ENCODE measurements at places on chromosomes 12 and 14. TPM values are rescaled to one million over a fixed set of nuclear protein-coding genes. Genes with fewer than 3 reads are reported as not detected.

DNA sequence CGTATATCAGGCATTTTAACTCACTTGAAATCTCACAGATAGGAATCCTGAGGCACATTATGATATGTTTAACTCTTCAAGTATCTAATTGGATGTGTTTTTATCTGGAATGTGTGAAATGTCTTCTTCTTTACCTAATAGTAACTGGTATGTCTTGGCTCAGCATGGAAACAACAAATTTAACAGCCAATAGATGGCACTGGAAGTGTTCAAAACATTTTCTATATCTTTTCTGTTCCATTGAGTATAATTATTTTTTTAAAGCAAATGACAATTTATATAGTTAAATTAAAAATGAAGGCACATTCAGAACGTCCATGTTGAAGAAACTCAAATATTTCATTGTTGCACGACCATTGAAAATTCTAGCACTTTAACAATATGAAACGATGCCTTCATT lies 164.6 kb upstream of the SLC16A7 start:
- no peak for DNase-seq
- H3K27ac ChIP-seq = no peak overlapping the region
- H3K4me1 ChIP-seq = no peaks in the 10 kb centered on the region
- H3K36me3 ChIP-seq = no peaks in the 10 kb centered on the region
- H3K27me3 ChIP-seq = peaks cover 6% of the 10 kb centered on the region
- no peak overlapping the region for H3K4me3 ChIP-seq

GRCh38 chr14:74856366-74856765 lies 19.6 kb downstream of the PROX2 start:
- no peak overlapping the region for H3K4me3 ChIP-seq
- H3K36me3 ChIP-seq = no peaks in the 10 kb centered on the region
- no peaks in the 10 kb centered on the region for H3K27me3 ChIP-seq
- H3K27ac ChIP-seq = no peak overlapping the region

- H3K4me1 ChIP-seq = peaks cover 1% of the 10 kb centered on the region
- no peaks in the 10 kb centered on the region for H3K36me3 ChIP-seq
- H3K4me3 ChIP-seq = no peak overlapping the region
- no peaks in the 10 kb centered on the region for H3K27me3 ChIP-seq
- no peak overlapping the region for H3K27ac ChIP-seq
These were observed 187.0 kb downstream of the ADGRD1 start for GRCh38 chr12:131140697-131141096.

DNA sequence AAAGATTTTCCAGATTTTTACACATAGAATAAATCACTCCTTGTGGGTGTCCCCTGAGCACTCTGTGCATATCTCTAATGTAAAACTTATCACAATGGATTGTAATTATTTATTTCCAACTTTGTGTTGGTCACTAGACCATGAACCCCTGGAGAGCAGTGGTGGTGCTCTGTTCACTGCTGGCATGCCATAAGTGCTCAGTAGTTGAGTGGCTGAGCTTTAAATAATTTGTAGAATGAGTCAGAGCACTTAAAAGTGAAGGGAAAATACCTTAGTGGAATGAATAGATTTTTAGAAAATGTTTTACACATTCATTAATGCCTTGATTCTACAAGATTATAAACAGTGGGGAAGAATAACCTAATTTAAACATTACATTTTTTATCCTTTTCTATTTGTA lies 6.3 kb downstream of the MGAT4C start:
- H3K27ac ChIP-seq = no peak overlapping the region
- no peaks in the 10 kb centered on the region for H3K4me1 ChIP-seq
- no peak for DNase-seq
- no peak overlapping the region for H3K4me3 ChIP-seq
- no peaks in the 10 kb centered on the region for H3K27me3 ChIP-seq

DNA sequence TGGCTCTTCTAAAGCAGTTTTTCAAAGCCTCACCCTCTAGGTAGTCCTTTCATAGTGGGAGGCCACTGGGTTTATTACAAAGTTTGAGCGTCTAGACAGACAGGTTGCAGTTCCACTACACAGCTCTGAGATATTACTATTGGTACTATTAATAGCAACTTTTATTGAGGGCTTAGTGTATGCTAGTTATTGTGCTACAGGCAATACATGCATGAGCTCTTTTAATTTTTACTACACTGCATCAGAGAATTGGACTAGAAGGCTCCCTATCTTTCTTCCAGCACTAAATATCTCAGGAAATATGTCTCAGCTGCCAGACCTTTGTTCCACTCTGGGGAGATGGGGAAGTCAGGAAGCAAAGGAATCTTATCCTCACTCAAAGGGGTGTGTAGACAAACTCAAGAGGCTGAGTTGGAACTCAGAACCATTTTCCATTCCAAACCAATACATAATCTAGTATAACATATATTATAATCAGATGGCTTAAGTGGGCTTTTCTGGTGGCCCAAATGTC lies 161.8 kb upstream of the SLC38A2 start:
- no peak overlapping the region for H3K27ac ChIP-seq
- H3K36me3 ChIP-seq = peaks cover 3% of the 10 kb centered on the region
- no peaks in the 10 kb centered on the region for H3K27me3 ChIP-seq
- H3K4me1 ChIP-seq = peaks cover 12% of the 10 kb centered on the region
- DNase-seq = no peak
- no peak overlapping the region for H3K4me3 ChIP-seq

DNA sequence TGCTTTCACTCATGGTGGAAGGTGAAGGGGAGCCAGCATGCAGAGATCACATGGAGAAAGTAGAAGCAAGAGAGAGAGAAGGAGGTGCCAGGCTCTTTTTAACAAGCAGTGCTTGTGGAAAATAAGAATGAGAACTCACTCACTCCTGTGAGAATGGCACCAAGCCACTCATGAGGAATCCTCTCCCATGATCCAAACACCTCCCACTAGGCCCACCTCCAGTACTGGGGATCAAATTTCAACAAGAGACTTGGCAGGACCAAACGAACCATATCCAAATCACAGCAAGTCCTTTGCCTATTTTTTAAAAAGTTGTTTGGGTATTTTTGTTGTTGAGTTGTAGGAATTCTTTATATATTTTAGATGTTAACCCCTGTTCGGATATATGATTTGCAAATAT lies 245.9 kb upstream of the ARID2 start:
- no peak overlapping the region for H3K27ac ChIP-seq
- H3K4me3 ChIP-seq = no peak overlapping the region
- no peak for DNase-seq
- peaks cover 6% of the 10 kb centered on the region for H3K36me3 ChIP-seq

- no peak overlapping the region for H3K4me3 ChIP-seq
- DNase-seq = no peak
- no peaks in the 10 kb centered on the region for H3K4me1 ChIP-seq
- no peak overlapping the region for H3K27ac ChIP-seq
These were observed 577.5 kb downstream of the ALG10 start for GRCh38 chr12:34599530-34600513.

GRCh38 chr12:51926064-51926632 lies 18.8 kb downstream of the ACVRL1 start:
- H3K4me1 ChIP-seq = peaks cover 9% of the 10 kb centered on the region
- H3K27ac ChIP-seq = no peak overlapping the region
- H3K4me3 ChIP-seq = no peak overlapping the region
- no peaks in the 10 kb centered on the region for H3K27me3 ChIP-seq
- H3K36me3 ChIP-seq = no peaks in the 10 kb centered on the region
- no peak for DNase-seq

DNA sequence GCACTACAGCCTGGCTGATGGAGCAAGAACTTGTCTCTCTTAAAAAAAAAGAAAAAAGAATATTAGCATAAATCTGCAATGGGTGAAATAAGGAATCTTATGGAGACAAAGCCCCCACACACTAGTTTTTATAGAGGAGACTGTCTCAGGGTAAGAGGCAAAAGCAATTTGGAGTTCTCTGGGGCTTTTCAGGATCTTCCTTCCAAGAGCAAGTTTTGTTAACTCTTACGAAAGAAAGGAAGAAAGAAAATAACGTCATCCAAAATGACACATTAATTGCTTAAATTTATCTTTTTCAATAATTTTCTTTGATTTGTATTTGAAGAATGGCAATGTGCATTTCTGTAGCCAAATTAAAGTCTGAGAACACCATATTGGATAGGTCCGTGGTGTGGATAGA lies 3.8 kb downstream of the PDE6H start:
- H3K4me3 ChIP-seq = no peak overlapping the region
- H3K4me1 ChIP-seq = peaks cover 62% of the 10 kb centered on the region
- H3K27me3 ChIP-seq = no peaks in the 10 kb centered on the region
- H3K36me3 ChIP-seq = no peaks in the 10 kb centered on the region
- no peak overlapping the region for H3K27ac ChIP-seq

DNA sequence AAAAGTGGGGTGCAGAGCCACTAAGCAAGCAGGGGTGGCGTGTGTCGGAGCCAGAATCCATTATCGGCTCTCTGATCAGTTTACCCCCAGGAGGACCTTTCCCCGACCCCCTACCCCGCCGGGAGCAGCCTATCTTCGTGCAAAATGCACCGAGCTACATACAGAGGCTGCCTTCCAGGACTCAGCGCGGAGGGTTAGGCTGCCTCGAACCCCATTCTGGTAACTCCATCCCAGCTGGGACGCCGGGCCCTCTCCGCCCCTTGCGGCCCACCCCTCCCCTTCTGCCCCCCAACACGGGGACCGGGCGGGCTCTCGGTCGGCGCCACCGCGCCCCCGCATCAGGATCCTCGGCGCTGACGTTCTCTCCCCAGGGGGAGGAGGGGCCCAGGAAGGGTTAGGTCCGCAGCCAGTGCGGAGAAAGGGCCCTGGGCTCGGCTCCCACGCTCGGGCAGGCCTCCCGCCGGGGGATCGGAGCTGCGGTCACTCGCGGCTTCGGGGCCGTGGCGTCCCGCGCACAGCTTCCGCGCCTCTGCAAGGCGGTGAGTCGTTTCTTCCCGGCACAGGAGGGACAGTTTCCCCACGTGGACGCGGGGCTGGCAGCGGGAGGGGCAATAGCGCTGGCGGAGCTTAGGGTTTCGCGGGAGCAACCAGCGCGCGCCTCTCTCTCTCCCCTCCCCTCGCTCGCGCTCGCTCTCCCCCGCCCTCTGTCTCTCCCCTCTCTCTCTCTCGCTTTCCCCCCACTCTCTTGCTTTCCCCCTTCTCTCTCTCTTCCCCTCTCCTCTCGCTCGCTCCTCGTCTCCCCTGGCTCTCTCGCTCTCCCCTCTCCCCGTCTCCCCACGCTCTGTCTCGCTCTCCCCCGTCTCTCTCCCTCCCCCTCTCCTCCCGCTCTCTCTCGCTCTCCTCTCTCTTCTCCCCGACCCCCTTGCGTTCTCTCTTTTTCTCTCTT lies 12.5 kb upstream of the MAP3K9 start:
- peak overlapping the region; percentile 73 for H3K4me3 ChIP-seq
- H3K27me3 ChIP-seq = peaks cover 14% of the 10 kb centered on the region
- peaks cover 9% of the 10 kb centered on the region for H3K4me1 ChIP-seq
- no peak overlapping the region for H3K27ac ChIP-seq
- DNase-seq = peak; percentile 30

GRCh38 chr12:89821896-89822295 lies 113.3 kb upstream of the ATP2B1 start:
- H3K4me3 ChIP-seq = no peak overlapping the region
- H3K27ac ChIP-seq = no peak overlapping the region
- peaks cover 10% of the 10 kb centered on the region for H3K4me1 ChIP-seq
- H3K27me3 ChIP-seq = no peaks in the 10 kb centered on the region
- DNase-seq = no peak

DNA sequence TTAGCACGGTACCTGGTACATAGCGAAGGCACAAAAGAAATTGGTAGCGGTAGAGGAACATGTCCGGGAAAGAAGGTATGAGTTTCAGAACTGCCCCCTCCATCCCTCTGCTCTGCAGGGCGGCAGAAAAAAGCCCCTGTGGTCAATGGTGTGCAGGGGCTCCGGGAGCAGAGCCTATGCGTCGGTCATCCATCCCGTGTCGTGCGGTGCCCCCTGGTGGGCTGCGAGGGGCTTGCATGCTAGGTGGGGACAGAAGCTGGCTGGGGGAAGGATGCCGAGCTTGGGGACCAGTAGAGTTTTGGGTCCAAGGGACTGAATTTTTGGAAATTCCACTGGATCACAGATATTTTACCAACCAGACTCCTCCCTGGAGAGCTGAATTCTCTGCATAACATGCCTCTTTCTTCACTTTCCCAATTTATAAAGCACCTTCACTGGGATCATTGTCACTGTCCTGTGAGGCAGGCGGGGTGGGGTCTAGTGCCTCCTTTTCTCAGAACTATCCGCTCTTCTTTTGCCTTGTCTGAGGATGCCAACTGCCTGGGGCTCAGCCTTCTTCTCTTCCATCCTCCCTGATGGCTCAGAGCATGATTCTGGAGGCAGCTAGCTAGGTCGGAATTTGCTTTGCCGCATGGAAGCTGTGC lies 148.7 kb downstream of the SMOC1 start:
- H3K4me3 ChIP-seq = no peak overlapping the region
- peak; percentile 23 for DNase-seq
- no peaks in the 10 kb centered on the region for H3K36me3 ChIP-seq
- no peaks in the 10 kb centered on the region for H3K4me1 ChIP-seq
- no peak overlapping the region for H3K27ac ChIP-seq
- H3K27me3 ChIP-seq = peaks cover 9% of the 10 kb centered on the region

DNA sequence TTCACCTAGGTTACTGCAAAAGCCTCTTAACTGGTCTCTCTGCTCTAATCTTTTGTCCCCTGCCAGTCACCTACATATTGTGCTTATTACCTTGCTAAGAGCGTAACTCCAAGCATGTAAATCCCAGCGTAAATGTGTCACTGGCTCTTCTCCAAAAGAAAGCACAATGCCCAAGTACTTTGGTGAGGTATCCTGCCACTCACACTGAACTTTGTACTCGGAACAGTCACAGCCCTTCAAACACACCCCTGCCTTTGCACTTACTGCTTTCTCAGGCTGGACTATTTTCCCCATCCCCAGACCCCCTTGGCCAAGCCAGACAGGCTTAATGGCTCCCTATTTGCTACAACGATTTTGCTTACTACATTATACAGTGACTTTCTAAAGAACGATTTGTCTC lies 31.7 kb downstream of the GALNT4 start:
- H3K4me1 ChIP-seq = peaks cover 7% of the 10 kb centered on the region
- DNase-seq = no peak
- H3K4me3 ChIP-seq = no peak overlapping the region
- H3K27me3 ChIP-seq = no peaks in the 10 kb centered on the region

GRCh38 chr14:33414041-33414440 lies 475.4 kb downstream of the NPAS3 start:
- peaks cover 5% of the 10 kb centered on the region for H3K27me3 ChIP-seq
- H3K4me1 ChIP-seq = no peaks in the 10 kb centered on the region
- H3K4me3 ChIP-seq = no peak overlapping the region
- no peaks in the 10 kb centered on the region for H3K36me3 ChIP-seq
- no peak for DNase-seq

GRCh38 chr14:85172290-85172689 lies 357.7 kb upstream of the FLRT2 start:
- no peak for DNase-seq
- H3K4me3 ChIP-seq = no peak overlapping the region
- H3K27ac ChIP-seq = no peak overlapping the region

- peaks cover 18% of the 10 kb centered on the region for H3K4me1 ChIP-seq
These were observed 1.7 kb upstream of the SUOX start for GRCh38 chr12:55995366-55995765.

- DNase-seq = no peak
- no peak overlapping the region for H3K27ac ChIP-seq
- no peaks in the 10 kb centered on the region for H3K4me1 ChIP-seq
- no peaks in the 10 kb centered on the region for H3K36me3 ChIP-seq
These were observed 108.2 kb upstream of the MED13L start for GRCh38 chr12:116385486-116386217.

KITLG gene
- total RNA-seq = not detected

TAMALIN gene
- 35.7 TPM for total RNA-seq

DEPDC4 gene
- 0.38 TPM for total RNA-seq

TCHP gene
- 36.8 TPM for total RNA-seq

CARMIL3 gene
- not detected for total RNA-seq

RHOJ gene
- not detected for total RNA-seq

ARG2 gene
- total RNA-seq = 1.1 TPM

SLC5A8 gene
- not detected for total RNA-seq

TNFAIP2 gene
- total RNA-seq = 0.55 TPM

KCNH3 gene
- total RNA-seq = 7.1 TPM

All from naive thymus-derived CD8-positive, alpha-beta T cell (primary cell).